WTC11 (cell line): ENCODE measurements at places on chromosomes 16 and 17.
A peak's percentile ranks its signal among the peaks of the same experiment; 100 is the strongest.

- DNase-seq = no peak
Measured at GRCh38 chr16:87416826-87417527, 24.8 kb downstream of the MAP1LC3B start.

DNA sequence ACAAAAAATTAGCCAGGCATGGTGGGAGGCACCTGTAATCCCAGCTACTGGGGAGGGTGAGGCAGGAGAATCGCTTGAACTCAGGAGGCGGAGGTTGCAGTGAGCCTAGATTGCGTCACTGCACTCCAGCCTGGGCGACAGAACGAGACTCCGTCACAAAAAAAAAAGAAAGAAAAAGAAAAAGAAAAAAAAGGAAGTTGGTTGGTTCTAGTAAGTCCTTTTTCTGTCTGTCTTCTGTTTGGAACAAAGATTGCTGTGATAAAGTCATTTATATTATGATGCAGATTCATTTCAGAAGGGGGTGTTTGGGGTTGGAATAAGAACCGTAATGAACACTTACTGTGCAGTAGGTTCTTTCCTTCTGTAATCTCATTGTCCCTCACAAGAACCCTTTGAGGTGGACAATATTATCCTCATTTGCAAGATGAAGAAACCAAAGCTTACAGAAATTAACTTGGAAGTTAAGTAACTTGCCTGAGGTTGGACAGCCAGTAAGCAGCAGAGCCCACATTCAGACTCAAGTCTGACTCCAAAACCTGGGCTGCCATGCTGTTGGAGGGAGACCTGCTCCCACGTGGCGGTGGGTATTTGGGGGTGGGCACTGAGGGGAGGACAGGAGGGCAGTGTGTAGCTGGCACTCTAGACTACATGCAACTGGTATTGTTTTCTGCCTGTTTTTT lies 10.3 kb downstream of the MINK1 start:
- no peak for DNase-seq

DNA sequence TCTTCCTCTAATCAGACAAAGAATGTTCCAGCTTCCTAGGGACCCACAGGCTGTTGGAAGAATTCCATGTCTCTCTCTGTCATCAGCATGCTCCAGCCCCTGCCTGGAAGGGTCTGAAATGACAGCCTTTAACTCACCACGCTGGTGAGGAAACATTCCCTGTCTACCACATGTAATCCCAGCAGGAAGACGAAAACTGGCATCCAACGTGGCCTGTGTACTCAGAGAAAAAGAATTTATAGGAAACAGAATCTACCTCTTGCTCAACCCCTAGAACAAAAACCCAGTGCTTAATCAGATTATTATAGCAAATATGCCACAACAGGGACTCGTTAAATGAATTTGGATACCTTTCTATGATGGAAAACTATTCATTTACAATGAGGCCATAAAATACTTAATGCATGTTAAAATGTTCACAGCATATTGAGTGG lies 147.3 kb upstream of the FOXF1 start:
- DNase-seq = no peak

DNA sequence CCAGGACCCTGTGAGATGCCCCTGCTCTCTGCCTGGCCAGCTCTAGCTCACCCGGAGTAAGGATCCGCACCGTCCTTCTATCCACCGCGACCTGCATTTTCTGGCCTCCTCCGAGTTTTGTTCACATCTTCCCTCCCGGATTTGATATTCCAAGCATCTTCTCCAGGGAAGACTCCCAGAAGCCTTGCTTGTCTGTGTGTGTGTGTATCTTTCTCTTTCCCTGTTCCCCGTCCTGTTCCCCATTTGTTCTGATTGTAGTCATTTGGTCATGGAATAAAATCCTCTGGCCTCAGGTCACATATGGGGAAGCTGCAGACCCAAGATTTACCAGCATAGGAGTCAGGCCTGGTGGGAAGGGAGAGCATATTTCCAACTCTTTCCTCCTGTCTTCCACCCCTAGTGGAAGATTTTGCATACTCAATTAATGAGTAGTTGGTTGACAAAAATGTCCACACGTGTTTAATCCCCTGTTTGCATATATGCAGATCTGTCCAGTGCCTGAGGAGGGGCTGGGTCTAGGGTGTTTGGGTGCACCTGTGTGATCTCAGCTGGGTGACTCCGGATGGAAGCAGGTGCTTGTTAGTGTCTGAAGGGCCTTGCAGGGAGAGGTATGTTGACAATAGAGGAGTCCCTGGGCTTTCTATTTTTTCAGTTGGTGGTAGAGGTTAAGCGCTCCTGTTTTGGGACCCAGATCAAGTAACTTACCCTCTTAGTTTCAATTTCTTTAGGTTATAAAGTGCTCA lies 1.9 kb downstream of the PRAC1 start:
- no peak for DNase-seq

DNA sequence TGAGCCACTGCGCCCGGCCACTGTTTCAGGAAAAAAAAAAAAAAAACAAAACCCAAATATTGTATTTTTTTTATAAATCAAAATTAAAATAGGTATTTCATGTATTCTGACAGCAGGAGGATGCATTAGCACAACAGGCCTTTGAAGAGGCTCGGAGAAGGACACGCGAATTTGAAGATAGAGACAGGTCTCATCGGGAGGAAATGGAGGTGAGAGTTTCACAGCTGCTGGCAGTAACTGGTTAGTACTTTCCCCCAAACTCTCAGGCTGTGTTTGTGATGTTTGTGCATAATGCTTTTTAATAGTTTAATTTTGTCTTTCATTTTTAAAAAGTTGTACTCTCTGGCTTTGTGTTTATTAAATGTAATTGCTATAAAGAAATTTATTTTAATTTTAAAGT lies 27.6 kb upstream of the PHAF1 start:
- DNase-seq = no peak

- no peak for DNase-seq
Measured at GRCh38 chr16:17291289-17291688, 179.5 kb downstream of the XYLT1 start.

- no peak for DNase-seq
Measured at GRCh38 chr16:11414815-11415775, 69.8 kb downstream of the RMI2 start.

DNA sequence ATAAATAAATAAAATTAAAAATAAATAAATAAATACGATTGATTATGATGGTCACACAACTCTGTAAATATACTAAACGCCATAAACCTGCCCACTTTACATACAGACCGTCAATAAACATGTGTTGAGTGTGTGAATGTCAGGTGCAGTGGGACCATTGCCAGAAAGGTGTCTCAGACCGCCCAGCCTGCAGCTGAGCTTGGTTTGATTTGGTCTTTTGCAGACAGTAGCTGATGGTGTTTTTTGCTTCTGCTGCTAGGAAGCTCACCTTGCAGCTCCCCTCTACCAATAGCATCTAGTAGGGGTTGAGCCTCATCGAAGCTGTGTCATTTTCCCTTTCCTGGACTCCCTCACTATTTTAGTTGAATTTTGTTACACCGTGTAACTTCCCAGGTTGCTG lies 23.5 kb downstream of the UBALD1 start:
- DNase-seq = no peak

DNA sequence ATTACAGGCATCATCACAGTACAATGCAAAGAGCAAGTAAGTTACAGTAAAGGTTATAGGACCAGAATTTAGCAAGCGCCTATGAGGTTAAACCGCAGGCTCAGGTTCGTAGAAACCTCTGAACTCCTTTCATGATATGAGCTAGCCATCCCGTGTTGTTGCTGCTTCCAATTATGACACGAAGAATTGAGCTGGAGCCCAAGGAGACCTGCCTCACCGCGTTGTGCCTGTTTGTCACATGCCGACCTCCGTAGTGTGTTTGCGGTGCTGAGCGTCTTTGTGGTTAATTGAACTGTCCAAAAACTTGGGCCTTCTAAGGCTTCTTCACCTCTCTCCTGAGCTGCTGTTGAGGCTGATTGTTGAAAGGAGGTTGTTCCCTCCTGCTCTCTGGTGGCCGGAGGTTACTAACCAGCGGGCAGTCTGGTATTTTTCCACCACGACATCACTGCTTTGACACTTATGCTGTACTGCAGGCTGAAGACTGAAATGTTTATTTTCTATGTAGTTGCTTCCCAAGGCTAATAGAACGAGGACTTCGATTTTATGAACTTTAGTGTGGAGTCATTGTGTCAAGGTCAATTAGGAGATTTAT lies 67.5 kb downstream of the SEC14L1 start:
- DNase-seq = peak; percentile 13

- no peak for DNase-seq
Measured at GRCh38 chr17:38732376-38733281, 2.5 kb downstream of the CISD3 start.

GRCh38 chr16:8184854-8185253 lies 405.5 kb downstream of the TMEM114 start:
- DNase-seq = no peak

DNA sequence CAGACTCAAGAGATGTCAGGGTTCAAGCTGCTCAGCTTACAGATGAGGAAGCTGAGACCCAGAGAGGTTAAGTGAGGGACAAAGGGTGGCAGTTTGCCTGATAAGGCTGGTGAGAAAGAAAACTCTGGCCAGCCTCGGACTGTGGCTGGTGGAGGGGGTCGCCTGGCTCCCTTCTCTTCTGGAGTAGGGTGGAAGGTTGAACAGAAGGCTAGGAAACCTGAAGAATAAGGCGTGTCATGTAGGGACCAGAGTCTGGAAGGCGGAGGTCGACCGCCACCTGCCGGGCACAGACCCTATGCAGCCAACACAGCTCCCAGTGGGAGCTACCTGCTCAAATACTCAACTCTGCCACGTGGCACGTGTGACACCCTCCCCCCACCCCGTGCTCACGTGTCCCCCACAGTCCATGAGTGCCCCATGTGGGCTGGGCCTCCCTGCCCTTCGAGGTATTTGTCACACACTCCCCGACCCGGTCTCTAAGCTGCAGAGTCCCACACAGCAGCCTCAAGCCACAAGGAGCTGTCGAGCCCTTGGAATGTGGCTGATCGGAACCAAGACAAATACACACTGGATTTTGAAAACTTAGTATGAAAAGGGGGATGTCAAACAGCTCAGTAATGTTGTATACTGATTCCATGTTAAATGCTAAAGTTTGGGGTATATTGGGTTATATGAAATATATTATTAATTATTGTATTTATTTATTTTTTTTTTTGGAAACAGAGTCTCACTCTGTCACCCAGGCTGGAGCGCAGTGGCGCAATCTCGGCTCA lies 11.8 kb downstream of the HID1 start:
- peak; percentile 82 for DNase-seq

GRCh38 chr17:33725675-33726271 lies 432.7 kb upstream of the ASIC2 start:
- DNase-seq = peak; percentile 80

- no peak for DNase-seq
Measured at GRCh38 chr17:28959471-28959871, 8.2 kb upstream of the PHF12 start.

DNA sequence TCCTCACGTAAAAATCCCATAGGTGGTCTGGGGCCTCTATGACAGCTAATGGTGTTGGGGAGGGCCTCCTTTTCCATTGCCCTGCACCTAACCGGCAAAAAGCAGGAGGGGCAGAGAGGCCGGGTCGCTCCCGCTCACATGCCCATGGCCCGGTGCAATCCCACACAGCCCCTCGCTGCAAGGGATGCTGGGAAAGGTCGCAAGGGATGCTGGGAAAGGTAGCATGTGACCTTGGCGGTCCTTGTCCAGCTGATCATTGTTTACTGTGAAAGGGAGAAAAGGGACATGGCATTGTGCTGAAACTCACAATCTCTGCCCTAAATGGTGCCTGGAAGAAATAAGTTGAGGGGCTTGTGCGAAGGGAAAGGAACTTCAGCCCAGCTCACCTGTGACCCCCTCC lies 10.0 kb downstream of the DEF8 start:
- DNase-seq = no peak

GRCh38 chr16:69922200-69922599 lies 28.9 kb upstream of the CLEC18A start:
- DNase-seq = no peak

DNA sequence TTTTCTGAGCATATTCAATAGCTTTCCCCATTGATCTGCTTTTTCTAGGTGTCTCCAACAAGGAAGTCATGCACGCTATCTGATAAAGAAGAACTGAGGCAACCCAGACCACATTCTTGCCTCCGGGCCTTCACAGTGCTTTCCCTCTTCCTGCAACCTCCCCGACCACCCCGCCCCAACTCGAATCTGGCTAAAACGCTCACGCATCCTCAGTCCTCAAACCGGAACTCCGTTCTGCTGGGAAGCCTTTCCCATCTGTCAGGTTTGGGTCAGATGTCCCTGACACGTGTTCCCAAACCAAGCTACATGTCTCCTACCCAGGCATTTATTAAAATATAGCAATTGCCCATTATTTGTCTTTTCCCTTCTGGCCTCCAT lies 112.7 kb downstream of the VPS53 start:
- no peak for DNase-seq

DNA sequence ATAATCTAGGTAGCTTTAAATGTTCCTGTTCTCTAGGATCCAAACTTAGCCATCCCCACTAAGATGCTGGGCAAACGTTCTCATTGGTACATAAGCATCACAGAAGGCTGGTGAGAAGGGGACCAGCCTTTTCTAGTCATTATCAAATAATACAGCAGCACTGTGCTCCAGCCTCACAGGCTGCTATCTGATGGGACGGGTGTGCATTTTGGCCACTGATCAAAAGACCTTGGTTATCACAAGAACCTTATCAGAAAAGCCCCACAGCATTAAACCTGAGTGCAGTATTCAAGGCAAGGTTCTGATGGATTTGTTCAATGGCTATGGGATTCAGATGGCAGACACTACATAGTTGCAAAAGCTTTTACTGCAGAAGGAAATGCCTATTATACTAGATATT lies 19.1 kb upstream of the KPNB1 start:
- no peak for DNase-seq

DNA sequence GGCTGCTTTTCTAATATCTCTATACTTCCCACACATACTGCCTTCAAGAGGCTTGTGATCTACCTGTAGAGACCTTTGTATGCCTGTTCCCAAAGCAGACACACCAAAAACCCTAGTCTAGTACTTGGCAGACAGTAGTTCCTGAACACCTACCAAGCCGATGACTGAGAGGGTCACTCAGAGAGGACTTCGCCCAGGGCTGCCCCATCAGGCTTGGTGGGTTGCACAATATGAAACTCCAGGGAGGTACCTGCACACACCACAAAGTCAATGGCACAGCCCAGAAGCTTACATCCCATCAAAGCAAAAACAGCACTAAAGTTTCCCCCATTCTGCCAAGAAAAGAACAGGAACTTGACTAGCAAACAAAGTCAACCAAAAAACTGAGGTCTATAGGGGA lies 30.3 kb downstream of the ASPA start:
- DNase-seq = no peak

DNA sequence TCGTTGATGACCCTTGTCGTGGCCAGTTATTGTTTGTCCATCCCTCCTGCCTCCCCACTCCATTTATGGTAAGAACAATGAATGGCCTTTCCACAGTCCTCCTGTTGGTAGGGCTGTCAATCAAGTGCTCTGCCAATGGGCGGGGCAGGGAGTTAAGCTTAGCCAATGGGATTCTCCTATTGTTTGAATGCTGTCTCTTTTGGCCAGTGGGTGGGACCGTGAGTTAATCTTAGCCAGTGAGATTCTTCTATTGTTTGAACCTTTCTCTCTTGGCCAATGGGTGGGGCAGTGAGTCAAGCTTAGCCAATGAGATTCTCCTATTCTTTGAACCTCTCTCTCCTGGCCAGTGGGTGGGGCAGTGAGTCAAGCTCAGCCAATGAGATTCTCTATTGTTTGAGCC lies 85.4 kb downstream of the IRX3 start:
- no peak for DNase-seq
